ENCODE measurements at places on chromosomes 13 and 19.

- no peak for DNase-seq
These were observed 31.2 kb downstream of the C1QTNF9 start for GRCh38 chr13:24340608-24340955.

DNA sequence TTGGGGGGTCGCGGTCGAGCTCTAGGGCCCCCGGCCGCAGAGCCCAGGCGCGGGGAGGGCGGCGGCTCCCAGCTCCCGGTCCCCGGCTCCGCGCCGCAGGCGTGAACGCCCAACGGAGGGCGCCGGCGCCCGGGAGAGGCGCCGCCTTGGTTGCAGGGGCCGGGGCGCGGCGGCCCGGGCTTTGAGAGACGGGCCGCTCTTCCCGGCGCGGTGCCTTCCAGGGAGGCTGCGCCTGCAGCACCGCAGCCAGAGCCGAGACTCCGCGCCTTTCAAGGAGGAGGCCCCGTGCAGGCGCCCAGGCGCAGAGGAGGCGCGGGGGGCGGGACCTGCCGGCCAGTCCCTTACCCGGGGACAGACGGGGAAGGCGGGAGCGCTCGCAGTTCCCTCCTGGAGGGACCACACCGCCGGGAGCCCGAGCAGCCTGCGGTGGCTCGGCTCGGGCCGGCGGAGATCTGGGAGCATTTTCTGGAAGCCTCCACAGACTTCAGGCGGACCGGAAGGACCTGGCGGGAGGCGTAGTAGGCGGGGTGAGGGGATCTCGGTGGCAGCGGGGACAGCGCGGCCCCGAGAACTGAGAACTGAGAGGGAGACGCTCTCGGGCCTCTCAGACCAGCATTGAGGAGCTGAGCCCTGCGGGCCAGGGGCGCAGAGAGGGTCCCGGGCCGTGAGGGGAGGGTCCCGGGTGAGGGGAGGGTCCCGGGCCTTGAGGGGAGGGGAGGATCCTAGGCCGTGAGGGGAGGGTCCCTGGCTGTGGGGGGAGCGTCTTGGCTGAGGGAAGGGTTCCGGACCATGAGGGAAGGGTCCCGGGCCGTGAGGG lies 25.5 kb upstream of the MCF2L start:
- peak; percentile 73 for DNase-seq

DNA sequence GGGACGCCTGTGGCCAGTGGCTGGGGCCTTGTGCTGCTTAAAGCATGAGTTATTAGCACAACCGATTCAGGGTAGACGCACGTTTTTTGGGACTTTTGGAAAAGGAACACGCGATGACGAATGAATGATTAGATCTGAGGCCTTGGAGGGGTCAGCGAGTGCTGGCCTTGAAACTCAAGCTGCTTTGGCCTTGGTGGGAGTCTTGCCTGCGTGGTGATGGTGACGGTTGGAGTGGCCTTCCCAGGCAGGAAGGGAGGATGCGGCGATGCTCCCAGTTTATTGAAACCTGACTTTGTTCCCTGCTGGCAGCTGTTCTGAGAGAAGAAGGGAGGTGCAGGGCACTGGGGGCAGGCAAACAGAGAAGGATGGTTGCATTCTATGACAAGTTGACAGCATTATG lies 63.1 kb upstream of the RNF113B start:
- DNase-seq: no peak

DNA sequence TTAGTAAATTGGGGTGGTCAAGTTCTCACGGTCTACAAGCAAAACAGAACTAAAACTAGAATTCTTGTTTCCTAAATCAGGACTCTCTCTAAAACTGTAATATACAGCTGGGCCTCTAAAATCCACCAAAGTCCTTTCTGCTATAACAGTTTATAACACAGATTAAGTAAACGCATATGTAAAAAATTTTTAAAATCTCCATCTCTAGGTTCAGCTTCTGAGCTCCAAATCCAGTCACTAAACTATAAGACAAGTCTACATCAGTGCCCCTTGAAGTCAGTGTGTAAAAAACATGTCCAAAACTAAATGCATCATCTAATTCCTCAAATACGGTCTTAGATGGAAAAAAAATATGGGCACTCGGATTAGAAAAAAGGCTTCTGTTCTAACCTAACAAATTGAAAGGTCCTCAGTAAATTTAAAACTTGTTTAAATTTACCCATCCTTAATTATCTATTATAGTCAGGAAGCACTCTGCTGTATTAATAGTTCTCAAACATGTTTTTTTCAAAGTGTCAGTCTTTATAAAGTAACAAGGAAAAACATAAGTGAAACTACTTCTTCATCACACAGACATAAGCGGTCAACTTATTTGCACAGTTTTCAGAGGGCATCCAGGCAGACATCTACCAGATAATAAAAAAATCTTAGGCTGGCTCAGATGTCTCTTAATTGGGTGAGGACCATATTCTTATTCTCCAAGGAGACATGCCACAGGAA lies 33.6 kb downstream of the ELF1 start:
- no peak for DNase-seq

GRCh38 chr13:100899720-100900316 lies 225.2 kb upstream of the TMTC4 start:
- no peak for DNase-seq

DNA sequence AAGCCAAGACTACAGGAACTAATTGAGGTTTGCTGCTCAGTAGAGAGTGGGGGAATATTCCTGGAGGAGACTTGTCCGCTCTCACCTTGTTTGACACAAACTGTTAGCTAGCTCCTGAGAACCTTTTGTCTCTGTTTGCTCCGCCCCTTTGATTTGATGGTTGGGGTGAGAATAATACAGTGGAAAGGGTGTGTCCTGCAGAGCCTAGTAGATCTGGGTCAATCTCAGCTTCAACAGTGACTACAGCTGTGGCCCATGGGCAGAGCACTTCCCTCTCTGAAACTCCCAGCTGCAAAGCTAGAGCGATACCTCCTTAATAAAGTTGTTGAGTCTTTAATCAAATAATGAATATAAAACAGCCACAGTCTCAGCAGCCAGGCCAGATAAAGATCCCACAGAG lies 576.7 kb downstream of the DIAPH3 start:
- no peak for DNase-seq

GRCh38 chr13:77989281-77989680 lies 70.7 kb upstream of the EDNRB start:
- DNase-seq: no peak

DNA sequence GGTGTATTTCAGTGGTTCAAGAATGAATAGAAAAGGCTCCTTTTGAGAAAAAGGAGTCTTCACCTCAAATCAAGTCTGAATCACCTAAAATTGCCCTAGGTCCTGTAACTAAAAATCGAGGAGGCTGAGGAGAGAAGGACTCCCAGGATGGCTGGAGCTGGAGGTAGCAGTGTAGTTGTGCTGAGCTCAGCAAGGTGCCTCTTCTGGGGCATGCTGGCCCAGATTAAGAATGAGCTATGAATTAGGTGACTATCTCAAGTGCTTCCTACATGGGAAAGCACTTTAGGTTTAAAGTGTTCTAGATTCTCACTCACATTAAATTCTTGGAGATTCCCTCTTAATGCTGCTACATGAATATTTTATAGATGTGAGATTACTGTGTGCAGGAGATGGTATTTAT lies 28.8 kb upstream of the KL start:
- no peak for DNase-seq

GRCh38 chr19:15448778-15449619 lies 757 bp downstream of the WIZ start:
- no peak for DNase-seq

GRCh38 chr19:39413911-39414608 lies 1.6 kb downstream of the PLEKHG2 start:
- peak; percentile 84 for DNase-seq

DNA sequence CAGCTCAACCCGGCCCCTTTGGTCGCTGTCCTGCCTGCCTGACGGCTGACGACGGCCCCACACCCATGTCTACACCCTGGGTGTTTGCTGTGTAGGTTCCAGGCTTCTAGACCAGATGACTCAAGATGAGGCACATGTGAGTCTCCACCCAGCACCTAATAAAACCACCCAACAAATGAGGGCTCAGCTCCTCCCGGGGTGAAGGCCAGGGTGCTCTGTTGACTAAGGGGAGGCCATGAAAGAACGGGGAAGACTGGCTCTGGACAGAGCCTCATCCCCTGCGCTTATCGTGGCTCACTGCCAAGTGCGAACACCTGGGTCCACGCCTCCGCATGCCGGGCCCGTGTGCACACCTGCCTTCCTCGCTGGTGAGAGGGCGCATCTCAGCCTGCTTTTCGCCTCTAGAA lies 39.6 kb downstream of the COL4A2 start:
- DNase-seq: peak; percentile 63

- no peak for DNase-seq
These were observed 718.8 kb upstream of the SGCG start for GRCh38 chr13:22461854-22462490.

DNA sequence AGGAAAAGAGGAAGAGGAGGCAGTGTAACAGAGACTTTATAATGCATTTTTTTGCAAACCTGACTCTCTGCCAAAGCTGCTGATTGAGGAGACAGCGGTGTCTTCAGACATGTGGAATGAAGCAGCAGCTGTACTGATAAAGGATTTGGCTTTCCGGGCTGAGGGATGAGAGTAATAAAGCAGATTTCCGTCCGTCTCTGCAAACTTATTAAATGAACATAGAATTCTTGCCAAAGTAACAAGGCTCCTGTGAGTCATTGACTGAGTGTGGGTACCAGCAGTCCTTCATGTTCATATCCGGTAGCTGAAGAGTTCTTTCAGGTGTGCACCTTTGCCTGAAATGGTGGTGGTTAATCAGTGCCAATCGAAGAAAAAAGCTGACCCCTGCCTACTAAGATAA lies 112.6 kb downstream of the LIG4 start:
- no peak for DNase-seq

DNA sequence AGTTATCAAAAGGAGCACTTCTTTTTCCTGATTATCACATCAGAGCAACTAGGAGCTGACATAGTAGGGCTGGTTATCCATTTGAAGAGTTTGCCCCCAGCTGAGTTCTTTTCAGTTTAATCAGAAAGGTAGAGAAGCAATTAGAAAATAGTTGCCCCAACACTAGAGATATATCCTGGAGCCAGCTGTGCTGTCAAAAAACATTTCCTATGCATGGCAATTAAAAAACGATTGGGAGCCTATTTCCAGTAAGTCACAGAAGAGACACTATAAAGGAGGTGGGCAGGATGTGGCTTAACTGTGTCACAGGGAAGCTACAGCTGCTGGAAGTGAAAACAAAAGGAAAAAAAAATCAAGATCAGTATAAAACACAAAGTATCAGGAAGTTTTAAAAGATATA lies 155.7 kb upstream of the SLITRK1 start:
- DNase-seq: no peak
